ENCODE measurements at places on chromosomes 13 and 19. TPM values are rescaled to one million over a fixed set of nuclear protein-coding genes. Genes with fewer than 3 reads are reported as not detected.

DNA sequence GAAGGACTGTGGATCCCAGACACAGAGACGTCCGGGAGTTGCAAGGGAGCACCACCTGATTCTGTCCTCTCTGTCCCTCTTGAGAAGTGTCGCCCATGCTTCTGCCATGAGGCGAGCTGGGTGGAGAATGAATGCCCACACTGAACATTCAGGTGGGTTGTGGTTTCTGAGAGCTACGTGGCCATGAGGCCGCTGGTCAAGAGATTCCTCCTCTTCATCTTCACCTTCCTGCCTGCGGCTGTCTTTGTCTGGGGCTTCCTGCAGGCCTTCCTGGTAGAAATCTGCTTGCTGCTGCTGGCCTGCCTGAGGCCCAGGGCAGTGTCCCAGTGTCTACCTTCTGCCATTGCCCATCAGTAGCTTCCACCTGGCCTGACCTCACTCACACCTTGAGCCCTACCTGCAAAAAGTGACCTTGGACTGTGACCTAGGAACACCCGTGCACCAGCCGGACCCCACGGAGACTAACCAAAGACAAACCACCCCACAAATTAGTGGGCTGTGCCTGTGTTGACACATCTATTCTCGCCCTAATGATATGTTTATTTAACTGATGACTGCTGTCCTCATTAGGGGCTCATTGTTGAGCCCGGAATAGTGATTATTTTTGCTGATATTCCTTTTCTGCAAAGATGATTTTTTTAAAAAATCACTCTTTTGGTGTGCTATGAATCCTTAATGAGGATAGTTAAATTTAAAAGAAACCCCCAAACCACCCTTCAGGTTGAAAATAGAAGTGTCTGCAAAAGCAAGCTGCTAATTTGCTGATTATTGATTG is 38.7 kb upstream of the ZNF536 start:
- DNase-seq, result no peak

DNA sequence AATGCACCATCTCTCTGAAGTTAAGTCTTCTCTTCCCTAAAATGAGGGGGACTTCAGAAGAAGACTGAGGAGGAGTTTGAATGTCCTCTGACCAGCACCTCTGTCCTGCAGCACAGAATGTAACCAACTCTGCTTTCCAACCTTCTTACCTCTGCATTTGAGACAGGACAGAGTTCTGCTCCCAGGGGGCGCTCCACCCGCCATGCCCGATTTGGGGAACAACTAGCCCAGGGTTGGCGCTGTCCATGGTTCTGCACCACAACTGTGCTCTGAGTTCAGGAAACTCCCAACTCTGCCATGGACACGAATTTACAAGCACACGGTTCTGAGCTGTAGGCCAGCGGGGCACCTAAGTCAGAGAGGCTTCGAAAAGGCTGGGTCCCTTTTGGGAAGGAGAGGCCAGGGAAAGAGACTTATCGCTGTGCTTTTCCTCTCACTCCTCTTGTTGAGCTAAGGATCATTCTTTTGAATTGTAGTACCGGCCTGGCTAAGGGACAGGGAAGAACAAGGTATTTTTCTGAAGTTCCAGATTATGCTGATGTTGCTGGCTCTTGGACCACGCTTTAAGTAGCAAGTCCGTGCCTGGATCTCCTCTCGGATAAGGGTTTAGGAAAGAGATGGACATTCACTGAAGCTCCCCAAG is 22.2 kb downstream of the SIGLEC5 start:
- no peak for DNase-seq

- DNase-seq, result no peak
Observed at GRCh38 chr19:35222373-35223015, 6.0 kb downstream of the FAM187B start.

Gene MIR17HG
- 3.1 TPM for total RNA-seq

Gene PCDH8
- not detected for total RNA-seq

All from Panc1 (cell line).